Stimulated activated CD4-positive, alpha-beta T cell treated with anti-CD3 and anti-CD28 coated beads, Interleukin-4, amount 100 ng/mL, for 48 hours (primary cell): ENCODE measurements at places on chromosomes 12 and 14.

DNA sequence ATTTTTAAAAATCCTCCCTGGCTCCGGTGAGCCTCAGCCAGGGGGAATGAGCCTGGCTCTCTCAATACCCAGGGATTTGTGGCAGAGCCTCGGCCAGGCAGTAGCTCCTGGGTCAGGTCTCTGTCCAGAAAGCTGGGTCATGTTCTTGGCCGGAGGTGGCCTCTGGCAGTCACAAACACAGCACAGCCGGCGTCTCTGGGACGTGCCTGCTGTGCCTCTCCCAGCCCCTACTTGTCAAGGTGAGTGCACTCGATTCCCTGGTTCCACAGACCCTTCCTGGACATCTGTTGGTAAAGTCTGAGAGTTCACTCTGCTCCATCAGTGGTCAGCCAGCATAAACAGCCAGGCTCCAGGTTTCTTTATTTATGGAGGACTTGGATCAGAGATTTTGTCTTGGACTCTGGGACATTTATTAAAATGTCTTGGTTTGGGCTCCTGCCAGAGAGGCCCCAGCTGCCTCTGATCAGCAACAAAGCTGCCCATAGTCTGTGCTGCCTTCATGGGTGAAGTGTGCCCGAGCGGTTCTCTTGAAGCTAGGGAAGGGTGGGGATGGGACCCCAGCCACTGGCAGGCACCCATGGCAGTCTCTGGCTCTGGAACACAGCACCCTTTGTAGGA, 56.7 kb downstream of the DGLUCY start:
- DNase-seq: no peak

DNA sequence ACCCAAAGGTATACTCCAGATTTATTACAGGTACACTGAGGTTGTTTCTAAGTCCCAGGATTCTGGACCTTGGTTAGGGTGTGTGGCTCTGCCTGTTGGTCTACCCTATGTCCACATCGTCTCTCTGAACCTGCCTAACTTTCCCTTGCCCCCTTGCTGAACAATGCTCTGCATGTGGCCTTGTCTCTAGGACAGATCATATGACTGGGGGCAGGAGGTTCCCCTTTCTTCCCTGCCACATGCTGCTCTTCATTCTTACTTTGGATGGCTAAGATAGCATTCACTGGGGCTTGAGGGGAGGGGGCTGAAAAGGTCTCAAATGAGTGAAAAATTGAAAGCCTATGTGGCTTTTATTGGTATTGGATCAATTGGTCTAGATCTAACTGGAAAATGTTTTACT, 49.2 kb downstream of the MBIP start:
- no peak for DNase-seq

DNA sequence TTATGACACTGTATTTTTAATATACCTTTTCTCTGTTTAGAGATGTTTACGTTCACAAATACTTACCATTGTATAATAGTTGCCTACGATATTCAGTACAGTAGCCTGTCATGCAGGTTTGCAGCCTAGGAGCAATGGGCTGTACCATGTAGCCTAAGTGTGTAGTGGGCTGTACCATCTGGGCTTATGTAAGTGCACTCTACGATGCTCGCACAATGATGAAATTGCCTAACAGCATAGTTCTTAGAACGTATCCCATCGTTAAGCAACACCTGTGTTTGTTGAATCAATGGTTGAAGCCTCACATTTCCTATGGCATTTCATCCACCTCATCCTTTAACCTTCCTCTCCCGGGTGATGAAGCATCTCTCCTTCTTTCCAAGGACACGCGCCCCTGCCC, 12.5 kb upstream of the EML1 start:
- DNase-seq: no peak

- DNase-seq: no peak
Measured at GRCh38 chr12:119115296-119115905, 63.3 kb upstream of the HSPB8 start.

DNA sequence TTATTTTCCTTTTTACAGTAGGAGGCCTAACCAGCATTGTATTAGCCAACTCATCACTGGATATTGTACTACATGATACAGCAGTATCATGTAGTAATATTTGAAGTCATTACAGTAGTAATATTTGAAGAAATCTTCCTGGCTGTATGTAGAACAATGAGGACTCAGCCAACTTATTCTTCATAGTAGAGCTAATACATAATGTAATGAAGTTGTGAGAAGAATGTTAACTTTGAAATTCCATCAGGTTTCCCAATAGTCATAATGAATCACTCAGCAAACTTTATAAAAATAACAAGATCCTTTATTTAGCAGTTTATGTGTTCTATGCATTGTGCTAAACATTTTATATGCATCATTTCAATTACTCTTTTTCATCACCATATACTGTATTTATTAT, 61.8 kb downstream of the LRRK2 start:
- no peak for DNase-seq

DNA sequence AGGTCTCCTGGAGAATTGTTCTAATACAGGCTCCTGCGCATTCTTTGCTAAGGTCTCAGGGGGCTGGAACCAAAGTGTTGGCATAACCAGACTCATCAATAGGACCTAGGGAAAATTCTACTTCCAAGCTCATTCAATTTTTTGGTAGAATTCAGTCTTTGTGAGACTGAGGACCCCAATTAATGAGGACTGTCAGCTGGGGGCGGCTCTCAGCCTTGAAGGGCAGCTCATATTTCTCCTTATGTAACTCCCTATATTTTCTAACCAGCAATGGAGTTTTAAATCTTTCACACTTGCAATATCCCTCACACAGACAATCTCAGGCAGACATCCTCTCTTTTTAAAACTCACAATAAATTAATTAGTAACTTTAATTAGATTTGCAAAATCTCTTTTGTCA, 476.4 kb upstream of the LRFN5 start:
- no peak for DNase-seq
